Hepatocyte (in vitro differentiated cells): ENCODE measurements at places on chromosomes 1 and 21. TPM values are rescaled to one million over a fixed set of nuclear protein-coding genes. Genes with fewer than 3 reads are reported as not detected.
A peak's percentile ranks its signal among the peaks of the same experiment; 100 is the strongest.

The CFAP74 gene
- not detected in 2 replicates for total RNA-seq

The SLC5A9 gene
- 20.5 and 20.9 TPM in 2 replicates for total RNA-seq

The HSPA6 gene
- 0.50 and 1.1 TPM in 2 replicates for total RNA-seq

The NBPF20 gene
- 3.4 and 4.0 TPM in 2 replicates for total RNA-seq

The SAMSN1 gene
- 1.2 and 1.7 TPM in 2 replicates for total RNA-seq

The SYT6 gene
- 1.2 and 2.2 TPM in 2 replicates for total RNA-seq

The PLPP3 gene
- 159 TPM in 2 replicates for total RNA-seq

DNA sequence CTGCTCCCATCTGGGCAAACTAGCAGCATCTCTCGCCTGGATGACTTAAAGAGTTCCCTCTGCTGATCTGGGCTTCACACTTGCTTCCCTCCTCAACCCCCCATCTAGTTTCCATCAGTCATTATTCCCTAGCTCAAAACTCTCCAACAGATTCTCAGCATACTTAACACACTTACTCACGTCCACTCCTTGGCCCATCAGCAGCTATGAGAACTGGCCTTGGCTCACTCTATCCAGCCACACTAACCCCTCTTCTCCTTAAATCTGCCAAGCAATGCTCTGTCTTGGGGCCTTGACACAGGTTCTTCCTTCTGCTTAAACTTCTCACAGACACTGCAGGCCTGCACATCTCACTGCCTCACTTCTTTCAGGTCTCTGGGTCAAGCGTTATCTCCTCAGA lies 41.6 kb downstream of the GNG12 start:
- DNase-seq: no peak
- peak overlapping the region; percentile 36 for H3K27ac ChIP-seq
- peaks cover 36% of the 10 kb centered on the region for H3K4me1 ChIP-seq
- no peaks in the 10 kb centered on the region for H3K36me3 ChIP-seq
- H3K27me3 ChIP-seq: no peaks in the 10 kb centered on the region

GRCh38 chr1:161195171-161195570 lies 3.7 kb downstream of the ADAMTS4 start:
- H3K27ac ChIP-seq: no peak overlapping the region
- H3K4me1 ChIP-seq: peaks cover 21% of the 10 kb centered on the region
- DNase-seq: no peak
- H3K4me3 ChIP-seq: no peak overlapping the region
- H3K36me3 ChIP-seq: no peaks in the 10 kb centered on the region

DNA sequence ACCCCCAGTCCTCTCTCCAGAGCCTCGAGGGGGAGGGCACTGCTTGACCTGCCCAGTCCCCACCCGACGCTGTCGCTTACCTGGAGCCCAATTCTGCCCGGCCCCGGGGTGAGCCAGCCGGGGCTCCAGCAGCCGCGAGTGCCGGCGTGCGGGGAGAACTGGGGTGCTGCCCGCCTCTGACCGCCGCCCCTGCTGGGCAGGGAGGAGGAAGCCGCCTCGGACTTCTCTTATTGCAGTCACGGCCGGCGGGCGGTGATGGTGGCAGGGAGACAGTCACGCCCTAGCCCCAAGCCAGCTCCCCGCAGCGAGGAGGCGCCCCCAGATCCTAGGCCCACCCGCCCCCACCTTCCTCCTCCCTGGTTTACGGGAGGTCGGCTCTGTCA lies at the start of gene FGR:
Gene FGR, minus strand, starts transcription at position 201 of the 383 bp plus-strand sequence. CDS start 11,269 bp downstream, outside the sequence.
- no peak for DNase-seq
- no peak within 1 kb of the TSS for H3K27ac ChIP-seq
- H3K4me3 ChIP-seq: peak within 1 kb of the TSS; percentile 39
- peaks cover 20% of the 10 kb centered on the region for H3K27me3 ChIP-seq
- no peaks in the 10 kb centered on the region for H3K4me1 ChIP-seq

GRCh38 chr1:244220410-244220809 lies 169.3 kb downstream of the ZBTB18 start:
- H3K36me3 ChIP-seq: no peaks in the 10 kb centered on the region
- no peaks in the 10 kb centered on the region for H3K27me3 ChIP-seq
- H3K4me1 ChIP-seq: no peaks in the 10 kb centered on the region
- DNase-seq: no peak
- no peak overlapping the region for H3K27ac ChIP-seq

DNA sequence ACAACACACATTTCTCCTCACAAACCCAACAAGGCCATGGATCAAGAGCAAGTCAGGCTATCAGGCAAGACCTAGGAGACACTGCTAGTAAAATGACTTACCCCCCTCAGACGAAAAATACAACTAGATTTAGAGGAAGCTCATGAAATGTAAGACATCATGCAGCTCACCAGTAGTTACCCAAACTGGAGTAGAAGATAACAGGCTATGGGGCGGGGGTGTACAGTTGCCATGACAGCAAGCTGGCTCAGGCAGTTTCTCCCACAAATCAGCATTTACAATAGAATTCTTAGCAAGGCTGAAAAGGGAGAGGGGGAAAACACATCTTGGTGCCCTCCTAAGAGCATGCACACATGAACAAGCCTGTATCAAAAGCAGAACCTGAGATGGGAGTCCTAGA lies 13.9 kb downstream of the TPM3 start:
- no peak overlapping the region for H3K4me3 ChIP-seq
- H3K27me3 ChIP-seq: no peaks in the 10 kb centered on the region
- no peak for DNase-seq
- no peak overlapping the region for H3K27ac ChIP-seq
- no peaks in the 10 kb centered on the region for H3K36me3 ChIP-seq

DNA sequence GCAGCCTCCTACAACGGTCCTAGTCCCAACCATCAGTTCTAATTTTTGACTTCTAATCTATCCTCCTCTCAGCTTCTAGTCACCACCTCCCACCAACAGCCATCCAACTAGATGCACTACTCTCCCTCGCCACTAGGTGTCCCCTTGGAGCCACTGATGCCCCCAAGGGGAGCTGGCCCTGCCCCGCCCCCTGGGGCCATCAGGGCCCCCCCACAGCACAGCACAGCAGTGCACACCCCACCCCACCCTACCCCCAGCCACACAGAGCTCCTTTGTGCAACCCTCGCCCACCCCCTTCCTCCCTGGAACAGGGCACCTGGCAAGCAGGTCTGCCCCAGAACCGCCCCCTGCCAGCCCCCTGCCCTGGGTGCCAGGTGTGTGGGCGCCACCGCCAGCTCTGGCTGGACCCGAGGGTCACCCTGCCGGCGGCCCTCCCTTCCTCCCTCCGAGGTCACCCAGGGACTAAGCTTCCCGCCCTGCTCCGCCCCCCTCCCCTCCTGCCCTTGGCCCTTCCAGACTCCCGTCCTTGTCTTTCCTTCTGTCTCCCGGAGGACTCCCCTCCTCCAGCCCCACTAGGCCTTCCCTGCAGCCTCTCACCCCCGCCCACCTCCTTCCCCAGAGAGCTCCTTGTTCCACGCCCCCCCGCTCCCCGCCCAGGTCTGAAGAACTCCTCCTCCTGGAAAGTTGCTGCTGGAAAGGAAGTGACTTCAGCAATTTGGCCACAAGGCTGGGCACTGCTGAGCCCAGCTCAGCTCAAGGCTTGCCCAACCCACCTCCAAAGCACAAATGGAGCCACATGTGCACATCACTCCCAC lies 47.0 kb downstream of the AHDC1 start:
- no peaks in the 10 kb centered on the region for H3K36me3 ChIP-seq
- peak overlapping the region; percentile 94 for H3K27ac ChIP-seq
- peak; percentile 95 for DNase-seq
- H3K27me3 ChIP-seq: no peaks in the 10 kb centered on the region

DNA sequence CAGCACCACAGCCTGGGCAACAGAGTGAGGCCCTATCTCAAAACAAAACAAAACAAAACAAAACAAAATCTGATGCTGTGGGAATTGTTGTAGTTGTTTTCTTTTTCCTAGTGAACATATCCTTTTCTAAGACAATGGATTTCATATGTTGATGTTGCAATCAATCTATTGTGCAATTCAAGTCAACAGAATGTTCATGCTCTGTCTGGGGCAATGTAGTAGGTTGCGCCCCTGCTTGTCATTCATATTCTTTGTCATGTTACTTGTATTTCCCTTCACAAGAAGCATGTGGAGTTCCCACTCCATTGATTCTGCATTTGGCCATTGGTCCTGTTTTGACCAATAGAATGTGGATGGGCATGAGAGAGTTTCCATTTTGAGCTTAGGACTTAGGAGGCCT lies 223.9 kb downstream of the DUSP10 start:
- H3K4me3 ChIP-seq: no peak overlapping the region
- H3K27ac ChIP-seq: no peak overlapping the region
- no peak for DNase-seq
- no peaks in the 10 kb centered on the region for H3K4me1 ChIP-seq
- no peaks in the 10 kb centered on the region for H3K27me3 ChIP-seq

GRCh38 chr1:206547104-206547503 lies 39.8 kb downstream of the RASSF5 start:
- H3K27me3 ChIP-seq: no peaks in the 10 kb centered on the region
- no peaks in the 10 kb centered on the region for H3K36me3 ChIP-seq
- no peak overlapping the region for H3K4me3 ChIP-seq
- no peak for DNase-seq

GRCh38 chr1:228312136-228312764 lies 94.4 kb downstream of the TRIM11 start:
- H3K27ac ChIP-seq: no peak overlapping the region
- H3K4me1 ChIP-seq: no peaks in the 10 kb centered on the region
- H3K27me3 ChIP-seq: no peaks in the 10 kb centered on the region

DNA sequence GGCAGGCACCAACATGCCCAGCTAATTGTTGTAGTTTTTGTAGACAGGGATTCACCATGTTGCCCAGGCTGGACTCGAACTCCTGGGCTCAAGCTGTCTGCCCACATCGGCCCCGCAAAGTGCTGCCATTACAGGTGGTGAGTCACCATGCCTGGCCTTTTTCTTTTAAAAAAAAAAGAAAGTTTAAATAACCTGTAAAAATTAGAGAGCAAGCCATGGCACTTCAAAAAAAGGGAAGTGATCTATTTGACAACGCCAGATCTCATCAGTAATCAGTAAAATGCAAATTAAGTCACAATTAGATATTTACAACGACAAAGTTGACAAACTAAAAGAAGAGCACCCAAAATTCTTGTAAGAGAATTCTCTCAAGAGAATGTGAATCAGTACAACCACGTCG lies 2.9 kb upstream of the RBBP5 start:
- H3K4me3 ChIP-seq: no peak overlapping the region
- no peaks in the 10 kb centered on the region for H3K27me3 ChIP-seq
- DNase-seq: no peak
- no peaks in the 10 kb centered on the region for H3K36me3 ChIP-seq
- peaks cover 15% of the 10 kb centered on the region for H3K4me1 ChIP-seq

- DNase-seq: no peak
- H3K4me3 ChIP-seq: no peak overlapping the region
- H3K27me3 ChIP-seq: no peaks in the 10 kb centered on the region
- no peak overlapping the region for H3K27ac ChIP-seq
Observed at GRCh38 chr1:3609016-3609768, 2.1 kb downstream of the MEGF6 start.
